ENCODE measurements at places on chromosomes 12 and 14.

GRCh38 chr12:8080120-8080519 lies 2.0 kb upstream of the NECAP1 start:
- no peak for DNase-seq

- DNase-seq = no peak
Measured at GRCh38 chr12:89059721-89060541, 292.4 kb downstream of the DUSP6 start.

- DNase-seq = no peak
Measured at GRCh38 chr14:89915114-89915878, 39.2 kb downstream of the EFCAB11 start.

- DNase-seq = no peak
Measured at GRCh38 chr14:90562652-90563051, 165.8 kb downstream of the CALM1 start.

DNA sequence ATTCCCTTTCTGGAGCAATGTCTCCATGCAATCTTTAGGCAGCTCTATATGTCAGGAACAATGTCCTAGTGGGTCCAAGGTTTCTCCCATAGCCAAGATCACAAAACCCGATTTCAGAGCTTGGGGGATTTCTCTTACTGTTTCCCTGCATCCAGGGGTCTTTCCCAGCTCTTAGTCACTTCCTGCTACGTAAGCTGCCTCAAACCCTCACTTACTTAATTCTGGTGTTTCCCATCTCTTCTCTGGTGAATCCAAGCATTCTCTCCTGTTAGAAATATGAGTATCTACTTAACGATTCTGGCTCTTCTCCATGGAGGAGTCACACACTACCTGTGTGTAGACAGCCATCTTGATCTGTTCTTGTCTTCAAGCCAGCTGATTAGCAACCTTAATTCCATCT lies 80.0 kb downstream of the IFNG-AS1 start:
- DNase-seq = no peak

DNA sequence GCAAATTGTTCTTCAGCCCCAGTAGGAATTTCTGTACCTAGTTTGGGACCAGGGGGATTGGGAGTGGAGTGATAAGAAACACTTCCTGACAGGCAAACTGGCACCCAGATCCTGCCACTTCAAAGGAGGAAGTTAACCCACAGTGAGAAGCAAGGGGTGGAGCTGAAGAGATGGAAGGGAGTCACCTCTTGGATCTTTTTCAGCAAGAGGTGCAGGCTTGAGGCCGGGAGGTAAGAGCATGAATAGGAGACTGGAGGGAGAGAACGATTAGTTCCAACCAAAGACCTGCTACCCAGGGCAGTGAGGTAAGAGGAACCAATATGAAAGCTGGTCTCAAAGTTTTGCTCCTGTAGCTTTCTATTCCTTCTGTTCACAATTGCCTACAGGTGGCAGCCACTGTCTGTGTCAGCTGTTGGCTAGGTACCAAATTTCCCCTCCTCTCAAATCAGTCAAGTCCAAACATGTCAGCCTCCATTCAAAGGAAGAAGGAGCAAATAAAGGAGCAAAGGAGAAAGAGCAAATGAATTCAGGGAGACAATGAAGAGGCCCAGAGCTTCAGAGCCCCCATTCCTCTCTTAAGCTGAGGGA lies 14.9 kb upstream of the TAC3 start:
- DNase-seq = no peak

GRCh38 chr12:12278899-12279298 lies 12.1 kb upstream of the LRP6 start:
- no peak for DNase-seq

GRCh38 chr14:73255693-73256225 lies 18.5 kb downstream of the PAPLN start:
- DNase-seq = no peak

DNA sequence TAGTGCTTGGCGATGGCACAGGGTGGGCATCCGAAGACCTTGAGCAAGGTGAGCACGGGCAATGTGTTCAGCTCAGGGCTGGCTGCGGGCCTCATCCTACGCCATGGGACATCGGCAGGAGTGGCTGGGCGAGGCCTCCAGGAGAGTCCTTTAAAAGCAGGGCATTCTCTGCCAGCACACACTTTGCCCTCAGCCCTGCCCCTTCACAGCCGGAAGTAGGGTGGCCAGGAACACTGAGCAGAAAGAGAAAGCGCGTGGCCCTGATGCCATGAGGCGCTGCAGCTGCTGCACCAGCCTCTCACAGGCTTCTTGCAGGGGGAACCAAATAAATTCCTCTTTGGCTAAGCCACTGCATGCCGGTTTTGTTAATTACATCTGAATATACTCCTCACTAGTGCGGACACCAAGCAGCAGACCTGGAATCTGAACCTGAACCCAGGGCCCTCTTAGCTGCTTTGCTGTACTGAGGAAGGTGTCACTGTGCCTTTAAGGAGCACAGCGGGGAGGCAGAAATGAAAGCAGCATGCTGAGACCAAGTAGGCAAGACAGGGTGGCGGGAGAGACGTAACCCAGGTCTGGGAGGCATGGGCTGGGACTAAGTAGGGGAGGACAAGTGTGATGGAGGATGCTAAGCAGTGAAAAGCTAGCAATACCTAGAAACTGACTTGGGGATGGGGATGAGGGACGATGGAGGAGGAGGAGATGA lies 155.2 kb downstream of the TTC7B start:
- no peak for DNase-seq

DNA sequence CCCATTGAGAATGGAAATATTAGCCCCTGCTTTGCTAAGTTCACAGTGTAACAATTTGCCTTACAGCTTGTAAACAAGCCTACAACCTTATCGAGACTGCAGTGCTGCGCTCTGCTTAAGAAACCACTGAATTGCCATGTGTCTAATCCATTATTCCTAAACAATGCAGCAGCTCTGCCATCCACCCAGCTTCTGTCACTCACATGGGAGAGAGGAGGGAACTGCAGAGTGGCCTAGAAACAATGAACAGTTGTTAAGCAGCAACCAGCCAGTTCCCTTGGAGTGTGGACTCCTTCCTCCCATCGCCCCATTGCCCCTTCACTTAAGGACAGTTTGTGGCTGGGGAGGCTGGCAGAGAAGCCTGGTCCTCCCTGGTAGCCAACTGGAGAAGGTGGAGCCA lies 42.9 kb downstream of the TESPA1 start:
- DNase-seq = no peak

- DNase-seq = no peak
Measured at GRCh38 chr14:31024010-31024480, 1.4 kb upstream of the AP4S1 start.

DNA sequence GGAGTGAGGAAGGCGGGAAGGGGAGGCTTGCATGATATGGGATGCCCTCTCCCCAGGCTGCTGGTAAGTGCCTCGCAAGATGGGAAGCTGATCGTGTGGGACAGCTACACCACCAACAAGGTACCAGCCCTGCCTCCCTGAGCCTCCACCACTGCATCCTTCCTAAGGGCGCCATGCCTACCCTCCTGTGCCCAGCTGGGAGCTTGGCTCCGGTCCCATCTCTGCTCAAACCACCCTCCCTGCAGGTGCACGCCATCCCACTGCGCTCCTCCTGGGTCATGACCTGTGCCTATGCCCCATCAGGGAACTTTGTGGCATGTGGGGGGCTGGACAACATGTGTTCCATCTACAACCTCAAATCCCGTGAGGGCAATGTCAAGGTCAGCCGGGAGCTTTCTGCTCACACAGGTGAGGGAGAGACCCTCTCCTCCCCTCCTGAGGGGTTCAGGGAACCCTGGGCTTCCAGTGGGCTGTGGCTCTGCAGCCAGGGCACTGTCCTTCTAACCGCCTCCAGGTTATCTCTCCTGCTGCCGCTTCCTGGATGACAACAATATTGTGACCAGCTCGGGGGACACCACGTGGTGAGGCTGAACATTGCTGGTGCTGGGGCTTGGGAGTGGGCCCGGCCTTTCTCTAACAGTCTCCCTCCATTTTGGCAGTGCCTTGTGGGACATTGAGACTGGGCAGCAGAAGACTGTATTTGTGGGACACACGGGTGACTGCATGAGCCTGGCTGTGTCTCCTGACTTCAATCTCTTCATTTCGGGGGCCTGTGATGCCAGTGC lies 2.6 kb downstream of the GNB3 start:
- DNase-seq = no peak

DNA sequence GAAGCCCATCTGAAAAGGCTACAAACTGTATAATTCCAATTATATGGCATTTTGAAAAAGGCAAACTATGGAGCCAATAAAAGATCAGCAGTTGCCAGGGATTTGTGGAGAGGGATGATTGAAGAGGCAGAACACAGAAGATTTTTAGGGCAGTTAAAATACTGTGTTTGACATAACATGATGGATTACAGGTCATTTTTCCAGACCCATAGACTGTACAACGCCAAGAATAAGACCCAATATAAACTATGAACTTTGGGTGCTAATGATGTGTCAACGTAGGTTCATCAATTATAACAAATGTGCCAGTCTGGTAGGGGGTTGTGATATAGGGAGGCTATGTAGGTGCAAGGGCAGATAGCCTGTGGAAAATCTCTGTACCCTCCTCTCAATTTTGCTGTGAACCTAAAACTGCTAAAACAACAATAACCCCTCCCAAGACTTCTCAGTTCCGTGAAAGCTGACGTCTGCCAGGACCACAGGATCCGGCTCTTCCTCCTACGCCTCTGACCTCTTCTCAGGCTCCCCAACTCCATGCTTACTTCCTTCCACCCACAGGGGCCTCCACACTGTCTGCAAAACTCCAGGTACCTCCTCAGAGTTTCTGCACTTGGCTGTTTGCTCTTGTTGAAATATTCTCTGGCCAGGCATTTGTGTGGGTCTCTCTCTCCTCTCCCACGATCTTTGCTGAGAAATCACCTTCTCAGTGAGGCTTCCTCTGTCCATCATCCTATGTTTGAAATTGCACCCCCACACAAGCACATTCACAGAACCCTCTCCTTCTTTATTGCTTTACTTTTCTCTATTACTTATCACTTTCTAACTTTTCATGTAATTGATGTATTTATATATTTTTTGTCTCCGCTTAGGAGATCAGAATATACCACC lies 131.4 kb downstream of the BBS10 start:
- DNase-seq = no peak

DNA sequence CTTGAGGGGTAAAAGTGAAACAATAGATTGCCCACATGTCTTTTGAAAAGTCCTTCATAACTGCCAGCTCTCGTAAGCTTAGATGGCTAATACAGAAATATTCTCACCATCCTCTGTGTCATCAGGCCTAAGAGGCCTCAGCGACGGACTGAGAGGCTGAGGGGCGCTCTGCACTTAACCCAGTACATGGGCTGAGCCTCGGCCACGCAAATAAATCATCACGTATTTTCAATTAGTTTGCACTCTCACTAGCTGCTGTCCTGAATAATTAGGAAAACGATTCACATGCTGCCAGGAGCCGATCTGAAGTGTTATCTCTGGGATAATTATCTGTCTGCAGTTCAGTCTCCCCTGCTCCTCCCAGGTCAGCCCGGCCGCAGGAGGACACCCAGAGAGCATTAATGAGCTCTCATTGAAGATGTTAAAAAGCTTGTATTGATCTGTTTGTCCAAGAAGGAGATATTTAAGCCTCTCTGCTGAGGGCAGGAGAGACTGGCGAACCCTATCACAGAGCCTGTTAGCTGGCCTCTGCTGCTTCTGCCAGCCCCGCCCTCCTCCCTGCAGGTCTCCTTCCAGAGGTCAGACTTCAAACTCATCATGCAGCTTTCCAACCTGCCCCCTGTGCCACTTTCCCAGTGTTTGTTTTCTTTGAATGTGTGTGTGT lies 1051.3 kb downstream of the VRK1 start:
- DNase-seq = no peak

DNA sequence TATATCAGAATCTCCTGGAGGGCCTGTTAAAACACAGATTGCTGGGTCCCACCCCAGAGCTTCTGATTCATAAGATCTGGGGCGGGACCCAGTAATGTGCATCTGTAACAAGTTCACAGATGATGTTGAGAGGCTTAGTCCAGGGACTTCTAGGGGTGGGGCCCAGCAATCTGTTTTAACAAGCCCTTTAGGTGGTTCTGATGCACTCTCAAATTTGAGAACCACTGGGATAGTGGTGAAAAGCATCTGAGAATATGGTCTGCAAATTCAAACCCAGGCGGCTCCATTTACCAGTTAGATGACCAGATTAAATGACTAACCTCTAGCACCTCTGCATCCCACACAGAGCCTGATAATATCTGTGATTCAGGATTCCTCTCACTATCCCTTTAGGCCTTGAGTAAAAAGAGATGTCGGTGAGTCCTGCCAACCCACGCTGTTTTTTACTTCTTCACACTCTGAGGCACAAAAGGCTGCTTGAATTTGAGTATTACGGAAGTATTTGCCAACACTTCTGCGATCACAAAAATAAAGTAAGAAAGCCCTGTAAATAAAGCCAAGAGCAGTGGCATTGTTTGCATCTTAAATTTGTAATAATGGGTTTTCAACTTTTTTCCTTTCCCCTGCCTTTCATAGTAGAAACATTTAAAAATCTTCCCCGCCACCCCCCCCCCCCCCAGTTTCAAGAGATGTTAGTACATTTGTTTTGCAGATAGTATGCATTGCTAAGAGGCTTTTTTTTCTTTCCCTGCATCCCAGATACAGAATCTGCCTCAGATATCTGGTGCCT lies 1.8 kb upstream of the FRS2 start:
- DNase-seq = no peak

- DNase-seq = no peak
Measured at GRCh38 chr12:11810206-11810545, 160.7 kb downstream of the ETV6 start.

GRCh38 chr14:71713016-71713415 lies 219.2 kb upstream of the RGS6 start:
- DNase-seq = no peak

DNA sequence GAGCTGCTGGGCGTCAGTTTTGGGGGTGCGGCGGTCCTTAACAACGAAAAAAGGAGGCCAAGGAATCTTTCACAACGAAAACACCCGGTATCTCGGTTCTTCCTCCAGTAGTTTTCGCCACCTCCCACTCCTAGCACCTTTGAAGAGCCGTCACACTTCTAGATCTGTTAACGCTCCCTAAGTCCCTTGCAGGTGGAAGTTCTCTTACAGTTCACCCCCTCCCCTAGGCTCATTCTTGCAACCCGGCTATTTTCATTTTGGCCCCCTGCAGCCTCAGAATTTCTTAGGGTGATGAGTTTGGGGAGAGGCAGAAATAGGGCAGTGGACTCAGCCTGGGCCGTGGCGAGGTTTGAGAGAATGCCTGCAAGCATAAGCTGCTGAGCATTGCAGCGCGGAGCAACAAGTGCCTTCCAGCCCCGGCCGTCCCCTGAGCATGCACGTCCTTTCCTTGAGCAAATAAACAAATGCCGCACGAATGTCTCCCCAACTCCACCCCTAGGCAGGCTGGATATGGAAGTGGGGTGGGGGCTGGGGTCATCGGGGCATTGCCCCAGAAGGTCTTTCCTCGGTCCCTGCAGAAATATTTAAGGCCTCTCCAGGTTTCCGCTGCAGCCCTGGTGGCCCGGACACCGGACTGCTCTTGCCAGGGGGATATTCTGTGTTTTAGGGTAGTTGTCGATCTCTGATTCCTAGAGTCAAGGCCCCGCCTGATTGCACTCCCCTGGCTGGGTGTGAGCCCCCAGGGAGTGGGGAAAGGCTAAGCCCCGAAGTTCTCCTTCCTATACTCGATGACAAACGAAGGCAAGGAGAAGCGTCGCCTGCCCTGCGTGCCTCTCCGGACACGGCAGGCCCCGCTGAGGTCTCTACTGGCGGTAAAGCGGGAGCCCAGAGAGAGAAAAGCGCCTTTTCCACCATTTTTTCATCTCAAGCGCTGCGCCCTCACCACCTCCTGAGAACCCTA lies 1.6 kb downstream of the RFX4 start:
- DNase-seq = no peak
